DMS53 (cell line): ENCODE measurements at places on chromosomes 4 and X.

GRCh38 chr4:184200296-184200695 lies 17.4 kb downstream of the ENPP6 start:
- DNase-seq: no peak

DNA sequence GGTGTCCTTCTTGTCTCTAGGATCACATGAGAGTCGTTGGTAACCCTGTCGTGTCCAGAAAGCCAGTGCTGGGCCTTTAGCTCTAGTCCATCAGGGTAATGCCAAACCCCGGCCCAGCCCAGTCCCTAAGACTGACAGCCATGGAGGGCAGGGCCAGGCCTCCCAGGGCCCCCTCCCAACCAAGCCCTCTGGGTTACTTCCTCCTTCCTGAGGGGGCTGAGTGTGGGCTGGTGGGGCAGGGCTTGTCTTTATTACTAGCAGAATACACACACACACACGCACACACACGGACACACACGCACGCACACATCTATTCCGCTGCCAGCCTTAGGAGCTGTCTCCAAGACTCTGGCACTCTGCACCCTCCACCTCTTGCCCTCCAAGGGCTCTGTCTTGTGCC lies 35.6 kb upstream of the CDKN2AIP start:
- DNase-seq: no peak

DNA sequence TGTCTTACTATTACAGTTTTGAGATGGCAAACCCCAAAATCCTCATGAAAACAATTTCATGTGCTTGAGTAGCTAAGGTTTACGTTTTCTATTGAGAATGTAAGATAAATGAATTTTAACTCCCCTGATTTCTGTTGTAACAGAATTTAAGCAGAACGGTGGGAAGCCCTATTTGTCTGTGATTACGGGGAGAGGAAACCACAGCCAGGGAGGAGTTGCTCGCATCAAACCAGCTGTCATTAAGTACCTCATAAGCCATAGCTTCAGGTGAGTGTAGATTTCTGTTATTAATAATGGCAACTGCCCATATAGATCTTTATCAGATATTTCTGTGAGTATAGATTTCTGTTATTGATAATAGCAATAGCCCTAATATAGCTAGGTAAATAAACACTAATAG lies 44.2 kb upstream of the RHOH start:
- DNase-seq: no peak

DNA sequence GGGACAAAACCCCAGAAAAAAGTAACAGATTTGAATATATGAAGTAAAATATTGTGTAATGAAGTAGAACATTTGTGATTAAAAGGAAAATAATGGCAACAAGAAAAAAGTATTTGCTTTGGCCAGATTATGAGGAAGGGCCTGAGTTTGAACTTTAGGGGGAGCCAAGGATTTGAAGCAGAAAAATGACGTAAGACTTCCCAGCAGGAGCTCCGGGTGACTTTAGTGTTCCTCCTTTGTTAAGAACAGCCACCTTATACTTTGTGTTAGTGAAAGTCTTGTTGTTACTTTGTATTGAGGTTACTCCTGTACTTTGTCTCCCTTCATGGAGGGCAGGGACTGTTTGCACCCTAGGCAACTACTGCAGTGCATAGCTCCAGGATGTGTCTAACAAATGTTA lies 41.1 kb downstream of the DCUN1D4 start:
- DNase-seq: no peak

- DNase-seq: no peak
Observed at GRCh38 chr4:162699629-162700028, 467.1 kb downstream of the NAF1 start.

- DNase-seq: no peak
Observed at GRCh38 chrX:8233091-8233490, 62.0 kb upstream of the VCX2 start.

DNA sequence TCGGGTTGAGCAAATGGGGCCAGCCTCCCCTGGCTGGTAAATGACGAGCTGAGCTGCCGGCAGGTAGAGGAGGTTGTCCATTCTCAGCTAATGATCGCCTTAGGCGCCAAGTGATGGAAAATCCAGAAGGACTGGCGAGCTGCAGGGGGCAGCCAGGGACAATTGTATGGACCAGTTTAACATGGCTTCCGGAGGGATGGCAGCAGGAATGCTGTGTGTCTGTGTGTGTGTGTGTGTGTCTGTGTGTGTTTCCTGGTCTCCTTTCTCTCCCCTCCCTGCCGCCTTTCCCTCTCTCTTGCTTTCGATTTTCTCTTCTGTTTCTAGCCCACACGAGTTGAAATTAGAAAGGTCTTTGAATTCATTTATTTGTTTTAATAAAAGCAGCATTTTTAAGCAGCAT lies 45.2 kb upstream of the BCOR start:
- no peak for DNase-seq

GRCh38 chr4:184376126-184376838 lies 98.1 kb downstream of the IRF2 start:
- no peak for DNase-seq

GRCh38 chrX:131988236-131988635 lies 34.9 kb upstream of the STK26 start:
- DNase-seq: no peak

GRCh38 chrX:1521459-1521956 lies 15.5 kb downstream of the P2RY8 start:
- DNase-seq: peak; percentile 31

GRCh38 chrX:19410259-19410658 lies 66.5 kb downstream of the PDHA1 start:
- DNase-seq: no peak

DNA sequence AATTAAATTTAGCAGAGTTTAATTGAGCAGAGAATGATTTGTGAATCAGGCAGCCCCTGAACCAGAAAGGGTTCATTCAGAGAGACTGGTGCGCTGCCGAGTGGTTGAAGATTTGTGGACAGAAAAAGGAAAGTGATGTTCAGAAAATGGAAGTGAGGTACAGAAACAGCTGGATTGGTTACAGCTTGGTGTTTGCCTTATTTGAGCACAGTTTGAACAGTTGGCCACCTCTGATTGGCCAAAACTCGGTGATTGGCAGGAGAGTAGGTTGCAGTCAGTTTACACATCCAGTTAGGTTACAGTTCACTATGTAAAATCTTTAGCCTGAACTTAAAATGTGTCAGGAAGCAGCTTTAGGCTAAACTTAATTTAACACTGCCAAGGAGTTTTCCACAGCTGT lies 14.9 kb downstream of the MID1IP1 start:
- no peak for DNase-seq

DNA sequence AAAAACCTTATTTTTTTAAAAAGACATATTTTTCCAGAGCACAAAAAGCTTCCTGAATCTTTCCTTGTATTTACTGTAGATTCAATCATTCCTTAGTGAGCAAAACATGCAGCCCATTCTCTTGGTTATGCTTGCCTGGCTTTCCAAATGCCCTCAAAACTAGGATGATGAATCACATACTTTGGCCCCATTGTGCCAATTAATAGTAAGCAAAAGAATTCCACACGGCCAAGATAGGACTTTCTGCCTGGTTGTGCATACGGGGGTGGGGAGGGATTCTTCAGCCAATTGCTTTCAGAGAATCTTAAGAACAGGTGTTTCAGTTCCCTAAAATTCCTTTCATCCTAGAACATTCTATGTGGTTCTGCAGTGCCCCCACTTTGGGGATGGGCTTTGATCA lies 7.0 kb downstream of the RAI2 start:
- DNase-seq: peak; percentile 51

DNA sequence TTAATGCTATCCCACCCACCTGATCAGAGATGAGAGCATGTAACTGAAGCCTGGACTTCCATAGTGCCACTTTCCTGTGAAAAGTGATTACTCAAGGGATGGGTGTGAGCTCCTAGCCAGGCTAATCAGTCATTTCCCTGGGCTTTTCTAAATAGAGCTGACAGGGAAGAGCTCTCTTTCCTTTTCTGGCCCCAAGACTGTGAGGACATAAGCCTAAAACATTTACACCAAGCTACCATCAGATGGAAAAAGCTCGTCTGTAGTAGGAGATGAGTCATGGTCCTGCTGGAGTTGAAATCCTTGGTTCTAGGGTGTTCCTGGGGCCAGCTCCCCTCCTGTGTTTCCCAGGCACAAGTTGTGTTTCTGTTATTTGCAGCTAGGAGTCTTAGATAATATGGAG lies 52.4 kb upstream of the NDP start:
- peak; percentile 8 for DNase-seq

GRCh38 chr4:92186239-92186638 lies 117.5 kb upstream of the GRID2 start:
- no peak for DNase-seq

DNA sequence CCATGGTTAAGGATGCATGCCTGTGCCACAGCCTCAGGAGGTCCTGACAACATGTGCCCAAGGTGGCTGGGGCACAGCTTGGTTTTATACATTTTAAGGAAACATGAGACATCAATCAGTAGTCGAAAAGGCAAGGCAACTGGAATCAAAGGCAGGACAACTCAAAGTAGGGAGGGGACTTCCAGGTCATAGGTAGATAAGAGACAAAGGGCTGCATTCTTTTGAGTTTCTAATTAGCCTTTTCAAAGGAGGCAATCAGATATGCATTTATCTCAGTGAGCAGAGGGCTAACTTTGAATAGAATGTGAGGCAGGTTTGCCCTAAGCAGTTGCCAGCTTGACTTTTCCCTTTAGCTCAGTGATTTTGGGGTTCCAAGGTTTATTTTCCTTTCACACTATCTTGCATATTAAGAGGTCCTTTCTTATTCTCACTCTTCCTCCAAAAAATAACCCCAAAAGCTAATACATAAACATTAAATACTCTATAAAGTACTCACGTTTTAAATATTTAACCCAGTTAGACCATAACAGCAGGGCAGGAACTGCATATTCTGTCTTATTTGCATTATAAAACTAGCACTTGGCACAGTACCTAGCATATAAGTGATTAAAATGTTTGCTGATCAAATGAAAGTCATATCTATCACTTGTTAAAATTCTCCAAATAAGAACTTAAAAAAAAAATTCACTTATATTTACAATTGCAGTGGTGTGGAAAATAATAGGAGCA lies 36.3 kb upstream of the UGT8 start:
- no peak for DNase-seq

GRCh38 chr4:73735231-73735630 lies 5.1 kb upstream of the CXCL8 start:
- no peak for DNase-seq

- DNase-seq: no peak
Observed at GRCh38 chr4:1542516-1543320, 136.5 kb upstream of the NKX1-1 start.

GRCh38 chrX:114006664-114007063 lies 577.2 kb upstream of the HTR2C start:
- DNase-seq: no peak

- DNase-seq: peak; percentile 2
Observed at GRCh38 chr4:127809173-127809800, 27.2 kb downstream of the HSPA4L start.

- DNase-seq: no peak
Observed at GRCh38 chrX:13955975-13956374, 73.7 kb downstream of the GEMIN8 start.

DNA sequence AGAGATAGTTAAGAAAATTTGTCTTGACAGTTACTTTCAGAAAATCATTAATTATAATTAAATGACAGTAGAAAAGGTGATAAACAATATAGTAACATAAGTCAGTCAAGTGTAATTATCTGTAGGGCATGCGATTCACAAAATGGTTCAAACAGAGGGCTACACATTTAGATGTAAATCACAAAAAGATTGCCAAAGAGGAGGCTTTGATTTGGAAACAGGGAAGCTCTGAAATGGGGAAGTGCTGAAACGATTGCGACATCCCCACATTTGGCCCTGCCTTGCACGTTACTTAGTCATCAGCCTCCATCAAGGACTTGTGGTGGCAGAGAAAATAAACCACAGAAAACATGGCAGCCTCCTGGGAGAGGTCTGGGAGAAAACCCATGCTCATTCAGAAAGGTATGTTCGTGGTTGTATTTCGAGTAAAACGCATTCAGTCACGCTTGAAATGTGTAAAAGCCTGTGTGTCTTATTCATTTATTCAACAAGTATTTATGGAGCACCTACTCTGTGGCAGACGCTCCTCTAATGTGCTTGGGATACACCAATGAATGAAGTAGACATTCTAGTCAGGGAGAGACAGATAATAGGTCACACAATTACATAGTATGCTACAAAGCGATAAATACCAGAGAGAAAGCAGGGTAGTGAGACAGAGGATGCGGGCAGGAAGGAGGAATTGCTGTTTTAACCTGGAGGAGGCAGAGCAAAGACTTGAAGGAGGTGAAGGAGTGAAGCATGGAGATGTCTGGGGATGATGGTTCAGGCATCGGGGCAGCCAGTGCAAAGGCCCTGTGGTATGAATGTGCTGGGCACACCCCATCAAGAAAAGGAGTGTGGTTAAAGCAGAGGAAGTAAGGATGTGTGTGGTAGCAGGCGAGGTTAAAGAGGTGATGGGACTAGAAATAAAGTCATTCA lies 7.8 kb downstream of the RBM47 start:
- peak; percentile 51 for DNase-seq

DNA sequence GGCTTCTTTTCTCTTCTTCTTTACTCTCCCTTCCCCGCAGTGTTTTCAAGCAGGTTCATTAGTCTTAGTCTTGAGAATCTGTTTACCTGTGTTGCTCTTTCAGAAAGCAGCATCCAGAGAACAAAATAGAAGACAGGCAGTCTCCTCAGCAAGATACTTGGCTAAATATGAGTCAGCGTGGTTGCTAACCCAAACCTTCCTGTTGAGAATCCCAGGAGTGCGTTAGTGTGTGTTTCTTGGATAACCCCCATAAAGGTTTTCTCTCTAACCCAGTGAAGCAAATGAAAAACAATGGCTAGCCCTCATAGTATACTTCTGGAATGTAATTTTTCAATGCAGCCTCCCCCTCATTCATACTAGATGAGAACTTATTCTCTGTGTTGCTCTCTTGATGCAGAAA lies 41.1 kb downstream of the BMPR1B start:
- no peak for DNase-seq

DNA sequence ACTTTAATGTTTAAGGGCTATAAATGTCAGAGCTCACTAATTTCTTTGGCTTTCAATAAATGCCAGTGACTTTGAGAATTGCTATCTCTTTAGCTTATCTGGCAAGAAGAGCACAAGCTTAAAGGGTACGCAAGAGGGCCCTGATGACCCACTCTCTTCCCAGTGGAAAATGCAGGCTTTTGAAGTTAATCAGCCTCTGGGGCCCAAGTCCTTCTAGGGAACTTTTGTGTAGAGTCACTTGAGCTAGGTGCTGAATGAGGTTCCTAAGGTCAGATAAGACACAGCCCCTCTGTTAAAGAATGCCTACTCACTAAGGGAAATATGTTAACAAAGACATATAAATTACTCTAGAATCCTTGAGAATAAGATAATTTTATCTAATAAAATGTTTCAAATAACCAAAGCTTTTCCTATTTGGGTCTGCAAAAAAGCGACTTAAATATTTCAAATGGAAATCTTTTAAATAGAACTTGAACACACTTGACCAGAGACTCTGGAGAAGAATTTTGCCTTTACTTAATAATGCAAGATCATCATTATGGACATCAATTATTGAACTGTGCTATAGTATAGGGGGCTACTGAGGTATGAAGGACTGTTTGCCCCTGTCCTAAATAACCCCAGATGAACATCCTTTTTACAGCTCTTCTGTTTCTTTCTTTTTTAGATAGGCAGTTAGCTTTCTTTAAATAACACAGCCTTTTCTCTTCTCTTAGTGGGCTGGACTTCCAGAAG lies 430.1 kb downstream of the GBA3 start:
- DNase-seq: no peak
